Activated CD4-positive, alpha-beta T cell treated with anti-CD3 and anti-CD28 coated beads, Interleukin-2, amount 50 U/mL, for 24 hours (primary cell): ENCODE measurements at places on chromosomes 1 and 21.

DNA sequence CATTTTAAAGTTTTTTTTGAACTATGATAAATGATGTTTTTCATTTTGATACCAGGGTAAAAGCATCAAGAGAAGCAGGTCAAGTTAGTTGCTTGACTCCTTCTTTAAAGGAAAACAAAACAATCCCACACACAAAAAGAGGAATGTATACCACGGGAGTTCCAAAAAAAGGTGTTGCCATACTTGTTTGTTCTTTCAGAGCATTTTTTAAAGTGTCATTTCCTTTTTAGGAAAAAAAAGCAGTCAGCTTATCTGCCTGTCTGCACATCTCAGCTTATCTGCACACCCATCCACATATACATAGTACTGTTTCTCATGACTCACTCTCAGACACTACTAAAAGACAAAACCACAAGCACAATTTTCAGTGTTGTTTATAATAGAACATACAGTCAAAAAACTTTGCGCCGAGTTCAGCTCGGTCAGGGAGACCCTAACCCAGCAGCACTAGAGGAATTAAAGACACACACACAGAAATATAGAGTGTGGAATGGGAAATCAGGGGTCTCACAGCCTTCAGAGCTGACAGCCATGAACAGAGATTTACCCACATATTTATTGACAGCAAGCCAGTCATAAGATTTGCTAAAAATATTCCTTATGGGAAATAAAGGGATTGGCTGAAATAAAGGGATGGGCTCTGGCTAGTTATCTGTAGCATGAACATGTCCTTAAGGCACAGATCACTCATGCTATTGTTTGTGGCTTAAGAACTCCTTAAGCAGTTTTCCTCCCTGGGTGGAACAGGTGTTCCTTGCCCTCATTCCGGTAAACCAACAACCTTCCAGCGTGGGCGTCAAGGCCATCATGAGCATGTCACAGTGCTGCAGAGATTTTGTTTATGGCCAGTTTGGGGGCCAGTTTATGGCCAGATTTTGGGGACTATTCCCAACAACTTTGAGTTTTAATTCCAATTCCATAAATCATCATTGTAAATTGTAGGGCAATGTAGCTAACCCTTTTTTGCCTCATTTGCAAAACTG lies 11.4 kb upstream of the MNDA start:
- DNase-seq = peak; percentile 16

DNA sequence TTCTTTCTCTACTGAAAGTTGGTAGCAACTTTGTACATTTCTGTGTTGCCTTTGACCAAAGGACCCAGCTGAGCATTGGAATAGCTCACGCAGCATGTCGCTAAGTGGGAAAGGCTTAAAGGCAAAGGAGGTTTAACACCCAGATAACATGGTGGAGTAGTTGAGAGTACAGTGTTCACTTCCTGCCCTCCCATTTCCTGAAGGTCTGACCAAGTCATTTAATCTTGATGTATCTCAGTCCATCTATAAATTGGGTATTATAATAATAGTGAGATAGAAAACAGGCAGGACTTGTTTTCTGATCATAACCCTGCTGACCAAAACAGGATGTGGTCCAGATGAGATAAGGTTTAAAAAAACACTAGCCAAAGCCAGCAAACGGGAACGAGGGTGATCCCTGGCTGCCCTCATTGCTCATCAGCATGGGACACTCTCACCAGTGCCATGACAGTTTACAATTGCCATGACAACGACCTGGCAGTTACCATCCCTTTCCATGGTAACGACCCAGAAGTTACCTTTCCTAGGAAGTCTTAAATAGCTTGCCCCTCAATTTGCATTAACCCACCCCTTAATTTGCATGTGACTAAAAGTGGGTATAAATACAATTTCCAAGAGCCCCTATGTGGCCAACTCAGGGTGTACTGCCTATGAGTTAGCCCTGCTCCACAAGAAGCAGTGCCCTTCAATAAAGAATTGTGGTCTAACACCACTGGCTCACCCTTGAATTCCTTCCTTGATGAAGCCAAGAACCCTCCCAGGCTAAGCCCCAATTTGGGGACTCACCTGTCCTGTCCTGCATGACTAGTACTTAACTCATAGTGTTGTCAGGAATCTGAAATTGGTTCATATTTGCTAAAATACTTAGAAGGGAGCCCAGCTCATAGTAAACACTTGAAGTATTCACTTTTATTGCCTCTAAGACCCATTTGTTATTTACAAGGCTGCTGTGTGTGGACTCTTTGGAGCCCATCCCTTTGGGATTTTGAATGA lies 28.4 kb upstream of the FHAD1 start:
- no peak for DNase-seq

DNA sequence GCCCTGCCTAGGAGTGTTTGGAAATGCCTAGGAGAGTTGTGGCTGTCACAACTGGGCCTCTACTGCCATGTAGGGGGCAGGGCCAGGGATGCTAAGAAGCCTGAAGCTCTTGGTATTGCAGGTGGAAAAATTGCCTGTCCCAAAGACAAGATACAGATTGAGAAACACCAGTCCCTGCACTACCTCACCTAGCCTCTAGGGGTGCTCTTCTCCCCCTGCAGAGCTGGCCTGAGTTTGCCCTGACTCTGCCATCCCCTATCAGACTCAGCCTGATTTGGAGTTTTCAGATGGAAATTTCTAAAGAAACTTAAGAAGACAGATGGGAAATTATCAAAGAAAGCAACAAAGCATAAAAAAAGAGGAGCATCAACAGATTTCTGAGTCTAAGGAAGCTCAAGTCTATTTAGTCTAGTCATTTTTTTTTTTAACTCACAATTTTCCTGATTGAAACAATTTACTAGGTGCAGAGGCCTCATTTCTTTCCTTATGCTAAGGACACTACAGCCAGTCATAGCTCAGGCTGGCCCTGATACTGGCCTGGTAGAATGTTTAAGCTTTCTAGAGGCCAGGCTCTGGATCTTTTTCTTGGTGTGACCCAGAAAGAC lies 61.4 kb upstream of the LRRN2 start:
- DNase-seq = peak; percentile 41

DNA sequence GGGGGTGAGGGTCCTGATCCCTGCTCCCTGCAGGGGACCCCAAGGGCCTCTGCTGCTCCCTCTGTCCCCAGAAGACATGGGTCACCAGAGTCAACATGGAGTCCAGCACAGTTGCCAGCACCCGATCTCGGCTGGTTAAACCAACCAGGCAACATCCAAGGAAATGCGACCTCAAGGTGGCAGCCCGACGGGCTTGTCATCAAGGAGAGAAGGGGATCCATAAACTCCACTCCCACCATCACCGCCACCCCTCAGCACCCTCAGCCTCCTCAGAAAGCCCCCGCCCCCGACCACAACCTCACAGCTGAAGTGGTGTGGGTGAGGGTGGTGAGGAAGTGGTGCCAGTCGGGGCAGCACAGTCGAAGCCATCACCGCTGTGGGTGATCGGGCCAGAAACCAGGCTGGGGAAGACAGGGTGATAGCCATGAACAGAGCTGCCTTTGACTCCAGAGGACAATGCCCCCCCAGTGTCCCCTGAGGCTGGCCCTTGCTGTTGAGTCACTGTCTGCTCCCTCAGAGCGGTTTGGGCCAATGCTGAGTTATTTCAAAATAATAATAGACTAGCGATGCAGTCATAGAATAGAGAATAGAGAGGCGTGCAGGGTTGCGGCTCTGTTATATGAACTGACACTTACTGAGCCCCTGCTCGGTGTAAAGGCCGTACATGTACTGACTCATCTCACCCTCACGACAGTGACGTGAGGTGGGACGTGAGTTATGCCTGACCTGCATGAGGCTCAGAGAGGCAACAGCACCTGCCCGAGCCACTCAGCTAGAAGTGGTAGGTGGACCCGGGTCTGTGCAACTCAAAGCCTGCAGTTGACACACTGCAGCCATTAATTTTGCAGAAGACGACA lies 88.7 kb upstream of the IFFO2 start:
- DNase-seq = no peak

GRCh38 chr1:44654621-44655187 lies 19.6 kb downstream of the TMEM53 start:
- no peak for DNase-seq

DNA sequence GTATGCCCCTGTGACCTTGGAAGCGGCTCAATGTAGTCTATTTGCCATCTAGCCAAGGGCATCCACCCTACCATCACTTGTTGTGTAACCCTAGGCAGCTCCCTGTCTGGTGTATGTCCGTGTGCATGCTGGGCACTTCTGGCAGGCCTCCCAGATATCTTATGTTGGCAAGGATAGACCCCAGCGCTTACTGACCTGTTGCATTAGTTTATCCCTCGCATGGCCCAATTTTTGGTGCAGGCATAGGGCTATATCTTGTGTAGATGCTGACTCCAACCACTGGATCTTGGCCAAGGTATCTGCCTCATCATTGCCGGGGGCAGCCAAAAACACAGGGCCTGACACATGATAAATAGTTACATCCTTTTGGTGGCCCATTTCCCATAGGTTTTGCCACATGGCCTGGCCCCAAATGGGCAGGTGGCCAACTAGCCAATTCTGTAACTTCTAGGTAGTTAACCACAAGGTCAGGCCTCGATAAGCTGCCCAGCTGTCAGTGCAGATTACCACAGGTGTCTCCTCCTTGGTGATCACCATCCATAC lies 14.0 kb upstream of the TBX19 start:
- no peak for DNase-seq

DNA sequence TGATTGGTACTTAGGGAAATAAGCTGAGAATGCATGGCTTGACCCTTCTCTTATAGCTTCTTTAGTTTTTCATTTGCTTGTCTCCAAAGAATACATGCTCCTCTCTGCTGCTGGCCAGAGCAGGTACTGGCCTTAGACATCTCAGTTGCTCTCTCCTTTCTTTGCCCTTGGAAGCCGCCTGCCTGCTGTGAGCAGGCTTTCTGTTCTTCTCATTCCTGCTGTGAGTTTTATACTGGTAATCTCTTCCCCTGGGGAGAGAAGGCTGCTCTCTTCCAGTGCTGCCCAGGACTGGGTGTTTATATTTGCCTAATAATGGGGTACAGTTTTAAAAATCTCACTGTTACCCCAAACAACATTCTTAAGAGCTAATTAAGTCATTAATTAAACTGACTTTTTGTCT lies 323.5 kb upstream of the LRRC7 start:
- DNase-seq = no peak

DNA sequence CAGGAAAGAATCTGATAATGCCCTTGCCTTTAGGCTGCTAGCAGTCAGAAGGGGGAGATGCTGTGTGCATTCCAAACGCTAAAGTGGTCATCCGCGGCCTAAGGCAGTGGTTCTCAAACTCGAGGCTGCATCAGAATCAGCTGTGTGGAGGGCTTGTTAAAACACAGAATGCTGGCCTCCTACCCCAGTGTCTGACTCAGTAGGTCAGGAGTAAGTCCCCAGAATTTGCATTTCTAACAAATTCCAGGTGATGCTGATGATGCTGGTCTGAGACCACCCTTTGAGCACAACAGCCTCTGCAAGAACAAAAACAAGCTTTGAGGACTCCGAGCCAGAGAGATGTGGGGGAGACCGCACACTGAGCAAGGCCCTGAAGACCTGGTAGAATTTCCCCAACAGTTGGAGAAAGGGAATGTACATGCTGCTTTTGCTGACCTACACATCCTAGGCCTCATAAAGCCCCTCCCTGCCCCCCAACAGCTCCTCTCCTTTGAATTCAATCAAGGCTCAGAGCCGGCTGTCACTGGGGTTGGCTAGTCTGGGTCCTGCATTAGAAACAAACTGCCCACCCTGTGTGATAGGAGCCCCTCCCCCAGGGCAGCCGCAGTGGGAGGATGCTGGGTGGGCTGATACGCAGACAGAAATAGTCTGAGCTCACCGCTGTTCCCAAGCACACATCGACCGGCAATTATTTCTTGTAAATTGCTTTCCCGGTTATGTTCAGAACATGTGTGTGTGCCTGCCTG lies 27.1 kb downstream of the SHISAL2A start:
- no peak for DNase-seq
